ENCODE measurements at places on chromosomes 11 and 22.

DNA sequence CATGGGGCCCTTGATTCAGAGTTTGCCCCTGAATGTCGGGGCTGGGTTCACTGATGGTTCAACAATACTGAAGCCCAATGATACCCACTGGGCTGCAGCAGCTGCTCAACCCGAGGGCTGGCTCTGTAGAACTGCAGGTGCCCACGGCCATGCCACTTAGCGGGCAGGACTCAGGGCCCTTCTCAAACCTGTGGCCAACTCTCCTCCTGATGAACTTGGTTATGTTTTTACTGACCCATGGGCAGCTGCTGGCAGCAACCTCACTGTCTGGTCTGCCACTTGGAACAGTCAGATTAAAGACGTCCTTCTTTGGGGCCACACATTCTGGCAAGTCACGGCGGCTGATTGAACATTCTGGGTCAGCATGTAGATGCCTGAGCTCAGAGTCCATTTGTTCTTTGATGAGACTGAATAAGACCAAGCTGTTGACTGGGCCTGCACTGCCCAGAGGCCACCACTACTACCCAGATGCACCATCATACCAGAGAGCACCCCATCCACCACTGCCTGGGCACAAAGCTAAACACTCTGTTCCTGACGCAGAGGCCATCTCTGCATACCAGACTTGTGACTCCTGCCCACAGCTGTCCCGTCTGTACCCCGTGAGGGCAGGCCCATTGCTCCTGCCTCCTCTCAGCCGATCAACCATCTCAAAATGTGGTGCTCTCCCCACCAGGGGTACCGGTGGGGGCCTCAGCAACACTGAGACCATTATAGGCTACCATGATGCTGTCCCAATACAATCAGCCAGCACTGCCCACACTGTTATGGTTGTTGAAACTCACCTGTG lies 67.8 kb downstream of the SHANK2 start:
- no peak for DNase-seq

DNA sequence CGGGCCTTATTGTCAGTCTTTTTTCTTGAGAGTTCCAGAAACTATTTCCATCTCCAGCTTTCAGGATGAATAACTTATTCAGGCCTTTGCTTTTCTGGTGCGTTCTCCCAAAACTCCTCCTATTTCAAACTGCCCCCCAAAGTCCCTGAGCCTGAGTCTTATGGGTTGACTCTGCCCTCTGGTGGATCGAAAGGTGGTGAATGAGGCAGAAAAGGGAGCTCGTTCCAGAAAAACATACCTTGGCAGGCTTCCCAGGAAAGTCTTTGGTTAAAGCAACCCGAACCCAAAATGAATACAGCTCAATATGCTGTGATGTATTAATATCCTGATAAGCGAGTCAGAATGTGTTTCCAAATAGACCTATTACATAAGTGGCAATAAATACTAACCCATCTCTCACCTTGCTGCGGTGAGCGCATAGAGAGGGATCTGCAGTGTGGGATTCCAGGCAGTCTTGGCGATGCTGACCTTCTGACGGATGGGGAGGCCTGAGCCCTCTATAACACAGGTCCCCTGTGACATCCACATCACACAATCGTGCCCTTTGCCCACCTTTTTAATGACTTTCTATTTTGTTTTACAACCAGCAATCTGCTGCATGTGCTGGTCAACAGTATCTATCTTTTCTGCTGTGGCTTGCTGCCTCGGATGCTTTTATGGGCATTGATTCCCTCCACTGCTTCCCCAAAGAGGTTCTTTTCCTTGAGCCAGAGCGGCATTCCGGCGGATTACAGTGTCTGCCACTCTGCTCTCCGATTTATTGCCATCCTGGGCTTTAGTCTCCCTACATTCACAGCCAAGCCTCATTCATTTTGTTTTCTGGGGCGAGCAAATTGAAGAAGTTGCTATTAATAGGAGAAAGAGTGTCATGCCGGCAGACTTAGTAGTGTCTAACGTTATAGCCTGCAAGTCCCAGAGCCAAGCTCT lies 756.8 kb downstream of the NTM start:
- no peak for DNase-seq

DNA sequence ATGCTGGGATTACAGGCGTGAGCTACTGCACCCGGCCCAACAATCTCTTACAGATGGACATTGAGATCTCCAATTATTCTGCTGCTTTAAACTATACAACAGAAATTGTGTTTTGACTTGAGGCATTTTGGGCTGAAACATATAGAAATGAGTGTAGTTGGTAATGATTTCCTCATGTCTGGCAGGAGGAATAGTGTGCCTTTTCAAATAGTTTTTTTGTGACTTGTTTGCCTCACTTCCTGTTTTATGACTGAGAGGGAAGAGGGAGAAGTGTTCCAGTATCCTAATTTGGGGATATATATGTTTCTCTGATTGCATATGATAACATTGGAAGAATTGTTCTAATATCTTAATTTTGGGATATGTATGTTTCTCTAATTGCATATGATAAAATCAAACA lies 40.2 kb downstream of the EP300 start:
- no peak for DNase-seq

DNA sequence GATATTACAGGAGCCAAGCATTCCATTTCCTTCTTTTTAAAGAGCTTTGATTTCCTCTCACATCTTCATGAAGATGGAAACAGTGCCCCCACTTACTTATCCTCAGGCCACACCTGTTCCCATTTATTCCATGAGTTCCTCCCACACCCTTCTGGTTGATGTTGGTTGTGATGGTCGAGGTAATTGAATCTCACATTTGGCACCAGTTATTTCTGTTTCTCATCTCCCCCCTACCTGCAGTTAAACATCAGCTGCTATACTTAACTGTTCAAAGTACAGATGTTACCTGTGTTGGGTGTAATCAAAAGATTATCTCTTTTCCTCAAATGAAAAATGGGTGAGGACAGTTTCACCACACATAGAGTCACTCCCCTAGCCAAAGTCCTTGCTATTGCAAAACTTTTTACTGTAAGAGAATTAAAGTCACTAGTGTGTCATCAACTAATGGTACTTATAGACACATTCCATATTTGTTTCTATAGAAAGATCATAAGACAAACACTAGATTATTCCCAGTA lies 1.9 kb downstream of the TMEM45B start:
- DNase-seq, result no peak

DNA sequence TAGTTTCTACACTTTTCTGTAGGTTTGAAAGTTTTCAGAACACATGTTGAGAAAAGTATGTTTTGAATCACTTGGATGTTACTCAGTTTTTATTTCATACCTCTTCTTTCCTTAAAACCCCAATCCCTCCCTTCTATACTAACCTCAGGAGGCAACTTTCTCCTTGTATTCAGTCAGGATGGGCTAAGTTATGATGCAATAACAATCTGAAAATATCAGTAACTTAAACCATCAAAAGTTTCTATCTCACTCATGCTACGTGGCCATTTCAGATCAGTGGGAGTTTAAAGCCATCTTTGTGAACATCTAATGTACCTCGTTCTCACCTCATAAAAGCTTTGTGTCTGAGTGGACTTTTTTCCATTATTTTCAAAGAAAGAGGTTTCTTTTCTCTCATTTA lies 86.2 kb downstream of the NXPE2 start:
- DNase-seq, result no peak

GRCh38 chr22:20533879-20534265 lies 26.5 kb downstream of the MED15 start:
- no peak for DNase-seq

- DNase-seq, result peak; percentile 29
These were observed 26.9 kb downstream of the SNAP29 start for GRCh38 chr22:20885557-20886323.

Measured in DND-41 (cell line).